ENCODE measurements at places on chromosomes 16 and 17.

- no peak for DNase-seq
These were observed 7.7 kb upstream of the TEKT3 start for GRCh38 chr17:15349119-15349518.

DNA sequence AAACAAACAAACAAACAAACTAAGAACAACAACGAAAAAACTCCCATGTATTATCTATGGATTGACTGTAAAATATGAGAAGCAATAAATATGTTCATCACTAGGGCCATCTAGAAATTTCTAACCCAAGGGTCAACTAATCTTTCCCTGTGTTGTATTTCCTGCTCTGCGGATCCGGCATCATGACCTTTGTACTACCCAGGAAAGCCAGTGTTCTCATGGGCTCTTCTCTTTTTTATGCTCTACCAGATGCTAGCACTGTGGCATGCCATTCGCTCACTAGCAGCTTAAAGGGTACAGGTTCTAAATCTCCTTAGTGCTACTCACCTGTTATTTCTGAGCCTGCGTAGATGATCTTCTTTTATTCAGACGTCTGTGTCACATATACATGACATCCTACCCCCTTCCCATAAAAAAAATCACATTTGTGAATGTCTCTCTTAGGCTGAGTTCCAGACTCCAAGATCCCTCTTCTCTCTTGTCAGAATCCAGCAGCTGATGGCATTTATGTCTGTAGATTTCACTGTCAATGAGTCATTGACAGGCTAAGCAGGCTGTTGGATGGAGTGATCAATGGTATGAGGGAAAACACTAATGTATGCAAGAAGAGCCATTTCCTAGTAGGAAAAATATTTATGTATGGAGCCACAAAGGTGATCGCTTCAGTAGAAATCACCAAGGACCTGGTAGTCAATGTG, 100.0 kb downstream of the WWOX start:
- no peak for DNase-seq

DNA sequence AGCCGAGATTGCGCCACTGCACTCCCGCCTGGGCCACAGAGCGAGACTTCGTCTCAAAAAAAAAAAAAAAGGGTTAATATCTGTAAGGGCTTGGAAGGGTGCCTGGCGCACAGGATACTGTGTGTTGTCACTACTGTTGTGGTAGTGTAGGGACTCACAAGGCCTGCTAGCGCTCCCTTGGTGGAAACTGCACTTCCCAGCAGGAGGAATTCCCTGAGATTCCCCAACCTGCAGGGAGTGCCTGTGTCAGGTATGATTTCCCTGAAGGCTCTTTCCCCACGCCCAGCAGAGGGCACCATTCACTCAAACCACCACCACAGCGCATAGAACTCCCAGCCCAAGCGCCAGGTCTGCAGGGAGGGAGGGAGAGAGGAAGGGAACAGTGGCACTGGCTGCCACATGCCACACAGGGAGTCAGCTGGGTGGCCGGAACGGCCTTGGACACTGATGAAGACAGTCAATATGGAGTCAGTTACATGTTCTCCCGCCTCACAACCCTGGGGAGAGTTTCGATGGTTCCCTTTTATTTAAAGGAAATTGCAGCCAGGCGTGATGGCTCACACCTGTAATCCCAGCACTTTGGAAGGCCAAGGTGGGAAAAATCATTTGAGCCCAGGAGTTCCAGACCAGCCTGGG, 32.7 kb upstream of the CDH1 start:
- DNase-seq, result peak; percentile 83

GRCh38 chr17:58786586-58787295, 31.1 kb downstream of the PPM1E start:
- DNase-seq, result no peak
